ENCODE measurements at places on chromosomes 16 and 17. TPM values are rescaled to one million over a fixed set of nuclear protein-coding genes. Genes with fewer than 3 reads are reported as not detected.

GRCh38 chr17:3043737-3044365 lies 19.6 kb downstream of the OR1D5 start:
- ATAC-seq, result no peak

- no peak for ATAC-seq
These were observed 5.8 kb upstream of the CHCT1 start for GRCh38 chr17:60416368-60416925.

HS3ST3B1 gene
- total RNA-seq, result 3.3 TPM

HSPB9 gene
- not detected for total RNA-seq

CTRL gene
- not detected for total RNA-seq

DNA sequence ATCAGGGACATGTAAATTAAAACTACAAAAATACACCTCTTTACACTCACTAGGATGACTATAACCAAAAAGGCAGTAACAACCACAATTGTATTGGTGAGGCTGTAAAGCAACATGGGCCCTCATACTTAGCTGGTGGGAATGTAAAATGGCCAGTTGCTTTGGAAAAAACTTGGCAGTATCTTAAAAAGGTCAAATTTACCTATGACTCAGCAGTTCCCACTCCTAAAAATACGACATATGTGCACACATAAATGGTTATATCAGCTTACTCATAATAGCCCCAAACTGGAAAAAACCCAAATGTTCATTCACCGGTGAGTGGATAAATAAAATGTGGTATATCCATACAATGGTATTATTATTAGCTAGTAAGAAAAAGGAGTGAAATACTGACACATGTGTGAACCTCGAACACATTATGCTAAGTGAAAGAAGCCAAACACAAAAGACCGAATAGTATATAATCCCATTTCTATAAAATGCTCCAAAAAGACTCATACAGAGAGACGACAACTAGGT lies 391.4 kb downstream of the NPIPA8 start:
- ATAC-seq, result no peak

GRCh38 chr17:66523378-66524200 lies 221.2 kb downstream of the PRKCA start:
- ATAC-seq, result peak; percentile 51

PRAC1 gene
- not detected for total RNA-seq

GRCh38 chr16:60060731-60061130 lies 1326.6 kb upstream of the GOT2 start:
- no peak for ATAC-seq

COIL gene
- 11.5 TPM for total RNA-seq

GRCh38 chr17:27496005-27496404 lies 39.8 kb downstream of the KSR1 start:
- no peak for ATAC-seq

DNA sequence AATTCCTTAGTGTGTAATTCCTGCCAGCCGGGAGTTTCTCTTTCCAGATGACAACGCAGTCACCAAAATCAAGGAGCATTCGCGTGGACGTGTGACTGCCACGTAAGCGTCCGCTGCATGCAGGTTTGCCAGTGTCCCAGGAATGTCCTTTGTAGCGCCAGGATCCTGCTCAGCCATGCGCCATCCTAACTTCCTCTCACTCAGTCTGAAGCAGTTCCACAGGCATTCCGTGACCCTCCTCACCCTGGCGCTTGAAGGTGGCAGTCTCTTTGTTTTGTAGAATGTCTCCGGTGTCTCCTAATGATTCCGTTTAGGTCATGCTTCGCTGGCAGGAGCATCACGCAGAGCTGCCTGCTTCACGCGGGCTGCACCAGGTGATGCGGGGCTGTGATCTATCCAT lies 88.6 kb downstream of the RPTOR start:
- no peak for ATAC-seq

SLC43A2 gene
- 6.4 TPM for total RNA-seq

PRR35 gene
- not detected for total RNA-seq

DNA sequence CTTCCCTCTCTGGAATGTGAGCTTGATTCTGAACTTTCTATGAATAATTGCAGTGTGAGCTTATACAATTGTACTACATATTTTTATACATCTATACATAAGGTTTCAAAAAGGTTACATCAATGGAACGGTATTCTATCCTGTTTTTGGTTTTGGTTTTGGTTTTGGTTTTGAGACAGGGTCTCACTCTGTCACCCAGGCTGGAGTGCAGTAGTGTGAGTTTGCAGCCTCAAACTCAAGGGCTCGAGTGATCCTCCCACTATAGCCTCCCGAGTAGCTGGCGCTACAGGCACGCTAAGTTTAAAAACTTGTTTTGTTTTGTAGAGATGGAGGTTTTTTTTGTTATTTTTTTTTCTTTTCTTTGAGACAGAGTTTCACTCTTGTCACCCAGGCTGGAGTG lies 1.1 kb downstream of the CTRB1 start:
- ATAC-seq, result no peak

- no peak for ATAC-seq
These were observed 7.1 kb downstream of the MRM3 start for GRCh38 chr17:789160-789840.

ZNF205 gene
- total RNA-seq, result 22.0 TPM

DNA sequence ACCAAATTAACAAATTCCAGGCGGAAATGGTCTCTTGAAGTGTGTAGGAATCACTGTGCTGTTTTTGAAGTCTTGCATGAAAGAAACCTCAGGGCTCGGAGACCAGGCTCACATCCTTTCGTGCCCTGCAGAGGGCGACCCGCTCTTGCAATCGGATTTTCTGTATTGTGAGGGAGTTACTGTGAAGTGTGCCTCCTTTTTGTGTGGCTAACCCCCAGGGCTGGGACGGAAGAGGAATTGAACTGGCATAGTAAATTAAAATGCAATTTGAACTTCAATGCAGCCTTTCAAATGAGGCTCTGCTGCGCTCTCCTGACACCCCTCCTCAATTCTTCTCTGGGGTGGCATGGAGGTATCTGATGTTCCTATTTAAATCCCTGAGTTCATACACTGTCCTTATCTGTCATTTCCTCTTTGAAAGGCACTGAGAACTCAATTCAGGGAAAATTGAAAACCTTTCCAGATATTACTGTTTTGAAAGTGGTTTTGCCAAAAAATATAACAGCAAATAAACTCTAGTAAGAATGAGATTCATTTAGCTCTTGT lies 51.5 kb upstream of the MGAT5B start:
- ATAC-seq, result no peak

CDC42EP4 gene
- 69.4 TPM for total RNA-seq

DNA sequence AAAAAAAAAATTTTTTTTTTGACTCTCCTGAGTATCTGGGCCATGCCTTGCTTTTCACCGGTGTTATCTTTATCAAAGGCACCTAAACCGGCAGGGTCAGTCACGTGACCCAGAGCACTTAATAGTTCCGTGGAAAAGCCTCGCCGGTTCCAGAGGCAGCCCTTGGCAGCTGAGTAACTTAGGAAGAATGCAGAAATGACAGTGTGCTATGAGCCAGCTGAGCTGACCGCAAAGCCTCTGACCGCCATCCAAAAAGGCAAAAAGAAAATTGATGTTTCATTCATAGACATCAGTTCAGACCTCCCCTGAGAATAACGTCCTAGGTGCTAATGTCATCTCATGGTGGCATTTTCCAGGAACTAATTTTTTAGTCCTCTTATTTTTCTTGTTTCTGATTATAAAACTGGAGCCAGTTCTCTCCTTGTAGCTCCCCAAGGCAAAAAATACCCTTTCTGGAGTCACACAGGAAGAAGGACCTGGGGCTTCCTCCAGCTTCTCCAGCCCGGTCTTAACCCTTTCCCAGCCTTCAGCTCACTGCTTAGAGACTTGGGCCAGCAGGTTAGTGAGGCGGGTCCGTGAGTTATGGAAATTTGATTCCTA lies 122.6 kb downstream of the SOCS1 start:
- ATAC-seq, result peak; percentile 83

DNA sequence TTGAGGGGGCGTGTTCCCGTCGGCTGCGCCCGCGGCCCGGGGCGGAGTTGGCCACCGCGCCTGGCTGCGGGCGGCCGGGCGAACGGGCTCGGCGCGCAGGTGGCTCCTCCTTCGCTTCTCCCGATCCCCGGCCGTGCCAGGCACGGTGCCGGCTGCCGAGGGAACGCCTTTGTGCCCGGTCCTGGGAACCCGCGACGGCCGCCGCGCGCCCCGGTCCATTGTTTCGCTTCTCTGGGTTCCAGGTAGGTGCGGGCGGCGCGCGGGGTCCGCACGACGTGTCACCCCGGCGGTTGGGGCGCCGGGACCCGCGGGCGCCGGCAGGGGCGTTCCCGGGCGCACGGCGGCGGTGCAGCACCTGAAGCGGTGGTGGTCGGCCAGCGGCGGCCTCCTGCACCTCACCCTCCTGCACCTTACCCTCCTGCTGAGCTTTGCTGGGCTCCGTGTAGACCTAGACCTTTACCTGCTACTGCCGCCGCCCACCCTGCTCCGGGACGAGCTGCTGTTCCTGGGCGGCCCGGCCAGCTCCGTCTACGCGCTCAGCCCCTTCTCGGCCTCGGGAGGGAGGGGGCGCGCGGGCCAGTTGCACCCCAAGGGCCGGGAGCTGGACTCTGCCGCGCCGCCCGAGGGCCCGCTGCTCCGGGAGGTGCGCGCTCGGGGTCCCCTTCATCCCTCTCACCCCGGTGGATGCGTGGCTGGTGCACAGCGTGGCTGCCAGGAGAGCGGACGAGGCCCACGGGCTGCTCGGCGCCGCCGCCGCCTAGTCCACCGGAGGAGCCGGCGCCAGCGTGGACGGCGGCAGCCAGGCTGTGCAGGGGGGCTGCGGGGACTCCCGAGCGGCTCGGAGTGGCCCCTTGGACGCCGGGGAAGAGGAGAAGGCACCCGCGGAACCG lies 99.9 kb downstream of the EFCAB13 start:
- peak; percentile 36 for ATAC-seq

GRCh38 chr16:85302018-85302847 lies 190.0 kb upstream of the CIBAR2 start:
- no peak for ATAC-seq

- no peak for ATAC-seq
These were observed 183.2 kb downstream of the C16orf78 start for GRCh38 chr16:49556606-49557446.

DNA sequence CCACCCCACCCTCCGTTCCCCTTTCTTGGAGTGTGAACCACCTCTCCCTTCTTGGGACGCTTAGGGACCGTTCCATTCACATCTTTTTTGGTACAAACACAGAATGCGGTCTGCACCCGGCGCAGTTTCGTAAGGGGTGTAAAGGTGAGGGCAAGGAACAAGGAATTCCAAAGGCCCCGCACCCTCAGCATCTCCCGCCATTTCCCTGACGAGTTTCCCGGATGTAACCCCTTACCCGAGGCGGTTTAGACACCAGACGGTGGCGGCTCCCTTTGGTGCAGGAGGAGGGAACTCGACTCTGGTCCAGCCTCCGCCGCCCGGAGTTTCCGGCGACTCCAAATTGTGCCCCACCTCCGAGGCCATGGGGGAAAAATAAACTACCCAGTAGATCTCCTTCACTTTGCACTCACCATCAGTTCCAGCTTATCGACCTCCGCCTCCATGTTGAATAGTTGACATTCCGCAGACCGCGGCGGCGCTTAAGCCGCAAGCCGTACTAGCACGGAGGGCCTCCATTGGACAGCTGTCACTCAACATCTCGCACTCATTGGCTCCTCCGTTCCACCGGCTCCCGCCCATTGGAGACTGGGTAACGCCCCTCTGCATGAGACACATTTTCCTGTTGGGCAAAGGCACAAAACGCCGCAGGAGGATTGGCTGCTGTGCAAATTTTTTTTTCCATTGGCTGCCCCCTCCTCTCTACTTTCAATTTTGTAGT lies at the start of gene SKA2:
Gene SKA2 (minus strand): TSS at position 466 of the 718 bp plus-strand sequence. CDS start 23 bp downstream, at position 443.
- ATAC-seq, result peak; percentile 95

GRCh38 chr16:21653571-21653970 lies 1.2 kb upstream of the IGSF6 start:
- ATAC-seq, result peak; percentile 25

MYH8 gene
- total RNA-seq, result not detected

LLGL2 gene
- total RNA-seq, result 7.9 TPM

ARHGAP44 gene
- 5.3 TPM for total RNA-seq

DNA sequence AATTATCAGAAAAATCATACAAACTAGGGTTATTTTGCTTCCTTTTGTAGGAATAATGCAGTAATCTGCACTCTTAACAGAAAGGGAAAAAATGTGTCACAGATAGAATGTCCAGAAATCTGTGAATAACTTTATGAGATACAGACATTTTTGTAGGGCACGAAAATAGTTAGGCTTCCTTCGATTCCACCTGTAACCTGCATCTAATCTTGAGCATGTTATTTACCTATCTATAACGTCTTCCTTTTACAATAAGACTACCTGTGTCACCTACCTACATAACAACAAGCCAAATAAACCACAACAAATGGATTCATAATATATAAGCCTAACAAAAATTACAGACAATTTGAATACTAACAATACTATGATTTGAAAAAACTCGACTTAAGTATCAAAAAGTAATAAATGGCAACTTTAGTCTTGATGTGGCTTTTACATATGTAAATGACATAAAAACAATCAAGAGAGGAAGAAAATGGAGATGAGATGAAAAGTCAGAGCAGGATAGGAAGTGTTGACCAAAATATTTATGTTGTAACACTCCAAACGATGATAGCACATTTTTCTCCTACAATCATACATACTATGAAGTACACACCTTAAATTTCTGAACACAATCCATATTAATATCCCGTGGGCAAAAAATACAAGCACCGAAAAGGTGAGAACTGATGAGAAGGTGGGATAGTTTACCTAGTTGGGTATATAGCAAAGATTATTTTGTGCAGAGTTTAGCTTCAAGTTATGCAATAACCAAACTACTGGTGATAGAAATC lies 2.5 kb downstream of the STAT5B start:
- no peak for ATAC-seq

DNA sequence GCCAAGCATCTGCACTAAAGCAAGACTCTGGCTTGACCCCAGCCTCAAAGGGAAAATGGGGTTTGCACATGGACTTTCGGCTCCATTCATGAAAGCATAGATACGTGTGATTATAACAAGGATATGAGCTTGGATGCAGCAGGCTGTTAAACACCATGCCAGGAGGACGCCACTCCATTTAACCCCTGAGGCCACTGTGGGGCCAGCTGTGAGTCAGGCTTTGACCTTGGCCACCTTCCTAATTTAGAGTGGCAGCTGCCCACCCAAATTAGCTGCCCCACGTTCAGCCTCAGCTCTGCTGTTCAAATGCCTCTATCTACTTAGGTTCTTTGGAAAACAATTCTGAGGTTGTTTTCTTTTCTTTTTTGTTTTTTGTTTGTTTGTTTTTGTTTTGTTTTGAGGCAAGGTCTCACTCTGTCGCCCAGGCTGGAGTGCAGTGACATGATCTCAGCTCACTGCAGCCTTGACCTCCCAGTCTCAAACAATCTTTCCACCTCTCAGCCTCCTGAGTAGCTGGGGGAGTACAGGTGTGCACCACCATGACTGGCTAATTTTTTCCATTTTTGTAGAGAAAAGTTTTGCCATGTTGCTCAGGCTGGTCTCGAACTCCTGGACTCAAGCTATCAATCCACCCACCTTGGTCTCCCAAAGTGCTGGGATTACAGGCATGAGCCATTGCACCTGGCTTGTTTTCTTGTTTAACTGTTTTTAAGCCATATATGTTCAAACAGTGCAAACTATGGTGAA lies 23.2 kb upstream of the KIFC3 start:
- no peak for ATAC-seq

RNF157 gene
- 2.8 TPM for total RNA-seq

DNA sequence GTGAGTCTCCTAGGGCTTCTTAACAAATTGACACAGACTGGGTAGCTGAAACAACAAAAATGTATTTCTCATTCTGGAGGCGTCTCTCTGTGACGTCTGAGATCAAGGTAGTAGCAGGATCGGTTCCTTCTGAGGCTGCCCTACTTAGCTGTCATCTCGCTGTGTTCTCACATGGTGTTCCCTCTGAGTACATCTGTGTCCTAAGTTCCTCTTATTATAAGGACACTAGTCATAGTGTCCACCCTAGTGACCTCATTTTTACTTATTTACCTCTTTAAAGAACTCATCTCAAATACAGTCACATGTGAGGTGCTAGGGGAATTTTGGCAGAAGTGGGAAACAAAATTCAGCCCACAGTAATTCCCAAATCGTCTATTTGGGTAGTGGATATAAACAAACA lies 529.1 kb downstream of the NPIPA7 start:
- ATAC-seq, result no peak

Measured in gastroesophageal sphincter (tissue), 4 donors.